ENCODE measurements at places on chromosomes 16 and 17.
A peak's percentile ranks its signal among the peaks of the same experiment; 100 is the strongest.

DNA sequence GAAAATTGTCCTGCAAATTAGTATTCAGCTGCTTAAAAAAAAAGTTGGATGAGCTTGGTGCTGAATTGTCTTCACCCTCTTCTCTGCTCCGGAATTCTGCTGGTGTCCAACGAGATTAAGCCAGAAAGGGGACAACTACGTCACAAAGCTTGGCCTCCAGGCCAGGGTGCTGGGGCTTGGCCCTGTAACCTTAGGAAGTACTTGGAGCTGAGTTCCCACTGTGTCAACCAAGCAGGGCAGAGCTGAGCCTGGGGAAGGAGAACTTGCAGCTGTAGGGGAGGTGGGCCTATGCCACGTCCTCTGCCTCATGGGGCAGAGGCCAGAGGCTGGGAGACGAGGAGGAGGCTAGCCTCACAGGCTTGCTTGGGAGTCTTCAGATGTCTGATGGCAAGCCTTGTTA, 71.2 kb downstream of the CLEC16A start:
- no peak for DNase-seq

- DNase-seq: no peak
Measured at GRCh38 chr17:14813649-14814370, 451.3 kb downstream of the PMP22 start.

DNA sequence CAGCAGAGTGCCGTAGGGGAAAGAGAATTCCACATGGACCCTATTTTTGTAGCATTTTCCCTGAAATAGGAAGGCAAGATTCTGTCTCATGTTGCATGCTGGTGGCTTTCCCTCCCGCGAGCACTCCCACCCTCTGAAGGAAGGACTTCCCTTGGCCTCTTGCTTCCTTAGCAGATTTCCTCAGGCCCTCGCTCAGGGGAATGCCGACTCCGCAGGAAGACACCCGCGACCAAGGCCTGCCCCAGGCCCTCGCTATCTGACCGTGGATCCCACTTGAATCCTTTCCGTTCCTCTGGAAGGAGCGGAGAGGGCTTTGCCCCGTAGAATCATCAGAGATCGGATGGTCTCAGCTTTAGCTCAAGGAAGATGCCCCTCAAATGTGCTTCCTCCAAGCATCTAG, 179.4 kb upstream of the FOXF1 start:
- no peak for DNase-seq

DNA sequence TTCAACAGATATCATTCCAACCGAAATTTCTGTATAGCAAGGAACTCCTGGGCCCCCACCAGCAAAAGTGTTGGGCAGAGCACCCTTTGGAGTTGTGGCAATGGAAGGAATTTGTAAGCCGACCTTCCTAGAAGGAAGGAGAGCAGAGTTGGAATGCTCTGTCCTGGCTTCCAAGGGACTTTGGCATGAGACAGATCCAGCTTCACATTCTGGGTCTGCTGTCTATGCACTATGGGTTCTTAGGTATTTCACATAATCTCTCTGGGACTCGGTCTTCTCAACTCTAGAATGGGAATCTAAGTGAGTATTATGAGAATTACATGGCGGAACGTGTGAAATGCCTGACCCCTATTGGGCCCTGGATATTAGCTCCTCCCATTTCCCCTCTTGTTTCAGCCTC, 63.2 kb upstream of the MARCHF10 start:
- DNase-seq: no peak

GRCh38 chr17:10380631-10381408, 8.0 kb upstream of the MYH13 start:
- no peak for DNase-seq

GRCh38 chr17:50539762-50540559, 7.0 kb upstream of the SPATA20 start:
- DNase-seq: no peak

- no peak for DNase-seq
Measured at GRCh38 chr16:4293181-4293716, 20.4 kb upstream of the TFAP4 start.

DNA sequence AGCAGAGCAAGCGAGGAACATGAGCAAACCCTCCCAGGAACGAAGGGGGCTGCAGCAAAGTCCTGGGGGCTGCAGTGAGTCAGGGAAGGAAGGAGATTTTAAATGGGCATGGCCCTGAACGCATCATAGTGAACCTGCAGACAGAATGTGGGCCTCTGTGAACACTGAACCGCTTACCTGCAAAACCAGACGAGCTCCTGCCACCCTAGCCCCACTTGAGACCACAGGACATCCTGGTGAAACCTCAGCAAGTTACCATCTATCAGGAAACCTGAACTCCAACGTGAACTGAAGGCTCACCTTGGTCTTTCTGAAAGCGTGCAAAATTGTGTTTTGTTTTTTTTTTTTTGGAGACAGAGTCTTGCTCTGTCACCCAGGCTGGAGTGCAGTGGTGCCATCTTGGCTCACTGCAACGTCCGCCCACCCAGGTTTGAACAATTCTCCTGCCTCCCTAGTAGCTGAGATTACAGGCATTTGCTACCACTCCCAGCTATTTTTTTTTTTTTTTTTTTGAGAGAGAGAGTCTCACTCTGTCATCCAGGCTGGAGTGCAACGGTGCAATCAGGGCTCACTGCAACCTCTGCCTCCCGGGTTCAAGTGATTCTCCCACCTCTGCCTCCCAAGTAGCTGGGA, 30.8 kb downstream of the FANCA start:
- DNase-seq: no peak

GRCh38 chr16:3328643-3329042, 23.3 kb downstream of the ZNF75A start:
- no peak for DNase-seq

DNA sequence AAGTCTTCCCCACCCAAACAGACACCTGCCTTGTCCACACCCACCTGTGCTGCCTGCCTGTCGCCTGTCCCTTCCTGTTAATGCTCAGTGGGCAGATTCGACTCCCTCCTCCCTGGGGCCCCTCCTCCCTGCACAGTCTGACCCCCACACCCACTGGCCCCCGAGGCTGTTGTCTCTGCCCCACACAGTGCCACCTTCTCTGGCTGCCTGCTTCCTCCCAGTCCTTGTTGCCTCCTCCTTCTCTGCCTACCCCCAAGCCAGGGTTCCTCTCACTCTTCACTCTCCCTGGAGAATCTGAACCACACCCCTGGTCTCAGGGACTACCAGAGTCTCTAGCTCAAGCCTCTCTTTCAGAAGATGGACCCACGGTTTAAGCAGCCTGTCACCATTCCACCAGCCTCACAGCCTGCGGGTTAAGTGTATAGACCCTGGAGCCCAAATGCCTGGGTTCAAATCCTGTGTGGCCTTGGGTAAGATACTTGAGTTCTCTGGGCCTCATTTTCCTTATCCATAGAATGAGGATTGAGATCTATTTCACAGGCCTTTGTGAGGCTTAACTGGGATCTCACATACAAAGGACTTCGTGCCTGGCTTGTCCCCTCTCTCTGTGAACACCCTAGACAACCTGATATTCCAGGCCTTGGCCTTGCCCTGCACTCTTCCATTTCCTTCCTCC, 3.8 kb upstream of the ARHGAP23 start:
- no peak for DNase-seq

GRCh38 chr17:32805029-32805976, 71.6 kb downstream of the MYO1D start:
- DNase-seq: no peak

GRCh38 chr17:33667052-33667509, 374.0 kb upstream of the ASIC2 start:
- no peak for DNase-seq

GRCh38 chr17:5422505-5422904, 2.5 kb downstream of the RPAIN start:
- DNase-seq: no peak

DNA sequence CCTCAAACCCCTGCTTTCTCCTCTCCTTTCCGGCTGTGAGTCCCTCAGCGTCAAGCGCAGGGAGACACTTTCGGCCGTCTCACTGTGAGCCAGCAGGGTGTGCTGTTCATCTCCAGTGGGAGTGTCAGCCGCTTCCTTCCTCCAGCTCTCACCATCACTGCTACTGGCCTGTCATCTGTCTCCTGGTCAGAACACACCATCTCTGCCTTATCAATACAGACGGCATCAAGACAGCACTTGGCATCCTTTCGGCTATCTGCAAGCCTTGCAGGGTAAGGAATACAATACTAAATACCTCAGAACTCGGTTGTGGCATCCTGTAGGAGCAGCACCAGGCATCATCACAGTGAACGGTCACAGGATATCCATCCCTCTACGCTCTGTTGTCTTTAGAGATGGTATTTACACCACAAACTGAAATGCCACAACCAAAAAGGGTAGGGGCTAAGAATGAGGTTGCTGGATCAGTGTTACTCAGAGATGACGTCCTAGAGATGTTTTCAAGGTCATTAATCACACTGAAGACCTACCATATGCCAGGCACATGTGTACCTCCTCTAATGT, 20.7 kb upstream of the CMTM4 start:
- DNase-seq: no peak

DNA sequence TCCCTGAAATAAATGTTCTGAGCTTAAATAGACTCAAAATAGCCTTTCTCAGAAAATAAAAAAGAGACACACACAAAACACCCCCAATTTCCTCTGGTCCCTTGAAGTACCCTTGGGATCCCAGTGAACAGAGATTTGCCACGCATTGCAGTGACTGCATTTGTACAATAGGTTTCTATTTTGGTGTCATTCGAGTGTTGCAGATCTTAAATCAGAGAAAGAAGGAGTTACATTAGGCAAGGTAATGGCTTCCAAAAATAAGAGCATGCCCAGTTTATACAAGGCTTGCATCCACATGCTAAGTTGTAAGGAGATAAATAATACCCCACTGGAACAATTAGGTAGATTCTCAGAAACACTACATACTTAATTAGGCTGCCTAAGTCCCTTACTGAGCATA, 2.2 kb downstream of the TOX3 start:
- no peak for DNase-seq

GRCh38 chr17:17387498-17388362, 84.6 kb downstream of the NT5M start:
- DNase-seq: peak; percentile 12

DNA sequence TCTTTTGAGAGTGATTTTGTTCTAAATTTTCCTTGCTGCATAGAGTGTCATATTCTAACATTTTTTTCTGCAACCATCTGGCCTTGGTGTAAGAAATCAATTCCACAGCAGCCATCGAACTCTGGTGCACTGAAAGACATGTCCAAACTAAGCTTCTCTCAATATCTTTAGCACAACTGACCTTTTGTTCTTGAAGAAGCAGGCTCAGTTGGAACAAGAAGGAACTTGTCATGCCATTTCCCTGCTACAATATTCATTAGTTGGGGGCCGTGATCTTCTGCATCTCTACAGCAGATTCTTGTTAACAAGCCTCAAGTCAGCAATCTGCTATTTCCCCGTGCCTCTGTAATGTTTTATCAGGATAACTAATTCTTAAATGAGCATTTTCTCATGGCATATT, 1305.6 kb downstream of the CDH11 start:
- no peak for DNase-seq

DNA sequence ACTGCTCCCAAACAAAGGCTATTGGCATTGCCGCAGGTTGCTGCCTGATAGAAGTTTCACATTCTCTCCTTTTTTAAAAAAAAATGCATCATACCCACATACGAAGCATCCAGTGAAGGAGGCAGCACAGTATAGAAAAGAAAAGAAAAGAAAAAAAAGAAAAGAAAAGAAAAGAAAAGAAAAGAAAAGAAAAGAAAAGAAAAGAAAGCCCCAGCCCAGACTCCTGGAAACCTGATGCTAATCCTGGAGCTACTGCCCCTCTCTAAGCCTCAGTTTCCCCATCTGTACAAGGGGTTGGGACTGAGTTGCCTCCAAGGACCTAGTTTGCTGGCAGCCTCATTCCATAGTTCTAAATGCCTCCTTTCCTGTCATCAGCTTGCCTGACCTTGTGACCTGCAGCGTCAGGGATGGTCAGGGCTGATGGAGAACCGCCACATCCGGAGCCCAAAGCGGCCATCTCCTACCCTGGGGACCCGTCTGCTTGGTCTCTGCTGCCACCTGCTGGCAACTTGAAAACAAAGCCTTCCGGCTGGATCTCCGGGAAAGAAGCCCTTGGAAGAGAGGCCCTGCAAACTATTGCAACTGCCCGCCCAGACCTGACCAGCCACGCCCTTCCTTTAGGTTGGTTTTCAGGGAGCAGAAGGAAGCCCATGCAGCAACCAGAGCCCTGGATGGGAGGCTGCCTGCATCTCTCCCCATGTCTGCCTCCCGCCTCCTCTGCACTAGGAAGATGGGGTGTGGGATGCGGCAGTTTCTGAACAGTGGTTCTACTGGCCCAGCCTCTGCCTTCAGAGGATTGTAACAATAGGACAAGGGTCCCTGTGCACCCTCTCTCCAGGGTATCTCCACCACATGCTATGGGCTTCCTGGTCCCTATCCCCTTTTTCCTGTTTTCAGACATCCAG, 13.0 kb downstream of the AIPL1 start:
- DNase-seq: peak; percentile 47

GRCh38 chr17:74104921-74105320, 98.6 kb upstream of the RPL38 start:
- DNase-seq: no peak

- DNase-seq: no peak
Measured at GRCh38 chr17:69508814-69509213, 94.3 kb downstream of the MAP2K6 start.

DNA sequence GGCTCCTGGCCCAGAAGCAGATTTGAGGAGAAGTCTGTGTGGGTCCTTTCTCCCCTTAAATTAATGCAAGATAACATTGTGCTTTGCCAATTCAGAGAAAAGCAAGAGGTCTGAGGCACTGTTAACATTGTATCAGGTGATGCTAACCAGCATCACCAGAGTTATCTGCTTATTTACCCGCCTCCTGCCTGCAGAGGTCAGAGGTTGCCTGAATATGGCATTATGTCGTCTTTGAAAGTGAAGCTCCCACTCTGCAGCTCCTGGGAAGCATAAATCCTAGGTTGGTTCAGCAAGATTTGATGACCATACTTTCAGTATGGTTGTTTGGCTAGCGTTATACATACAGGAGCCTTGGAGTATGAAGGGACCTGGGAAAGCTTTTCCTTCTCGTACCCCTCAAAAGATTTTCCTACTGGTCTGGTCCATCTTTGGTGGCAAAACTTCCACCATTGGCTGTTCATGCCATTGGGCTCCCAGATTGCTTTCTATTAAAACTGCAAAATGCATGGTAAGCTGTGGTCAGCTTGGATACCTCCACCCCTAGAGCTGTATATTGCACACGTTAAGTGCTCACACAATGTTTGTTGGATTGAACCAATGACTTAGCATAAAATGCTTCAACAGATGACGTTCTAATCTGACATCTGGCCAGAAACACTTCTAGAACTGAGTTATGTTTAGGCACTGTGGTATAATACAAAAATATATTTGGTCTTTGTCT, 24.1 kb downstream of the CHD9 start:
- DNase-seq: no peak

- DNase-seq: no peak
Measured at GRCh38 chr17:75825149-75825552, 19.1 kb downstream of the UNC13D start.
